Activated T-helper 2 cell treated with anti-CD3 and anti-CD28 coated beads, Interferon-gamma antibody, Interleukin-2, Interleukin-4, amounts not matched to agents 10 μg/mL and 5 μg/mL and 100 μg/mL, durations not matched to agents 14 hours and 24 hours and 36 hours (primary cell): ENCODE measurements at places on chromosomes 7 and 10.
A peak's percentile ranks its signal among the peaks of the same experiment; 100 is the strongest.

- no peaks in the 10 kb centered on the region for H3K4me1 ChIP-seq
- H3K27ac ChIP-seq, result no peak overlapping the region
- no peaks in the 10 kb centered on the region for H3K36me3 ChIP-seq
- no peaks in the 10 kb centered on the region for H3K27me3 ChIP-seq
- no peak for DNase-seq
Measured at GRCh38 chr10:102951316-102951715, 33.2 kb downstream of the CNNM2 start.

GRCh38 chr7:25361863-25362262, 133.6 kb upstream of the NPVF start:
- H3K4me3 ChIP-seq, result no peak overlapping the region
- DNase-seq, result no peak
- H3K27me3 ChIP-seq, result peaks cover 3% of the 10 kb centered on the region
- H3K4me1 ChIP-seq, result no peaks in the 10 kb centered on the region
- no peak overlapping the region for H3K27ac ChIP-seq

GRCh38 chr10:124644236-124644635, 99.9 kb downstream of the FAM53B start:
- peaks cover 7% of the 10 kb centered on the region for H3K36me3 ChIP-seq
- H3K4me1 ChIP-seq, result peaks cover 49% of the 10 kb centered on the region
- H3K27me3 ChIP-seq, result no peaks in the 10 kb centered on the region
- no peak for DNase-seq
- H3K27ac ChIP-seq, result no peak overlapping the region

DNA sequence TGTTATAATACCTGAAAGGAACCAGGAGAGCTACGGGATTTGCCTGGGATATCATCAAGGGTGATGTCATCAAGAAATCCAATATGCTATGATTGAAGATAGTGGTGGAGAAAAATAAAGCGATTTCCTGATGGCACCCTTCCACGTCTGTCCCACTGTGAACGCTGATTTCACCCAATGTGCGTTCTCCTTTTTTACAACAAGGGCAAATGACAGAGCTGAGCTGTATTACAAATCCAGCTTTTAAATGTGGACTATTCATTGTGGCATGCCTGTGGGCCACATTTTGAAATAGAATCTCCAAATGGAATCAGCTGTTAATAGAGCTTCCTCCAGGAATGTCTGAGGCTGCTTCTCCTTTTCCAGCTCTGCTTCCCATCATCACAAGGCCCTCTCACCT, 23.3 kb downstream of the SLC13A4 start:
- no peaks in the 10 kb centered on the region for H3K36me3 ChIP-seq
- no peak for DNase-seq
- no peak overlapping the region for H3K27ac ChIP-seq
- no peaks in the 10 kb centered on the region for H3K4me1 ChIP-seq
- no peak overlapping the region for H3K4me3 ChIP-seq
- H3K27me3 ChIP-seq, result no peaks in the 10 kb centered on the region

GRCh38 chr7:89772276-89772675, 382.0 kb upstream of the STEAP1 start:
- H3K27ac ChIP-seq, result no peak overlapping the region
- H3K4me3 ChIP-seq, result no peak overlapping the region
- H3K27me3 ChIP-seq, result no peaks in the 10 kb centered on the region
- DNase-seq, result no peak
- no peaks in the 10 kb centered on the region for H3K4me1 ChIP-seq

- H3K36me3 ChIP-seq, result no peaks in the 10 kb centered on the region
- DNase-seq, result no peak
- H3K27me3 ChIP-seq, result peaks cover 50% of the 10 kb centered on the region
- H3K27ac ChIP-seq, result no peak overlapping the region
- H3K4me1 ChIP-seq, result peaks cover 7% of the 10 kb centered on the region
- H3K4me3 ChIP-seq, result no peak overlapping the region
Measured at GRCh38 chr7:96832092-96832662, 122.5 kb upstream of the SEM1 start.

DNA sequence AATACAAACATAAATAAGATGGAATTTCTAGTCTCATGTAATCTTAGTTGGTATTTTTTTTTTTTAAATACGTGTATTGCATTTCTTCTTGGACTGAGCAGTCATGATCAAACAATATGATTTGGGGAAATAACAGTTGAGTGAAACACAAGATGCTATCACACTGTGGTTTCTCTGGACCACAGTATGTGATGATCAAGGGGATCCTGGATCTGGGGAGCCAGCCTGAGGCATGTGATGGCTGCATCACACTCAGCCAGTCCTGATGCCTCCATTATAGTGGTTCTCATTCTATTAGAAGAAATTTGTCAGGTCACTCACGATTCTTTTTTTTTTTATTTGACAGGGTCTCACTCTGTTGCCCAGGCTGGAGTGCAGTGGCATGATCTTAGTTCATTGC, 495.9 kb upstream of the POT1 start:
- H3K27ac ChIP-seq, result no peak overlapping the region
- H3K36me3 ChIP-seq, result no peaks in the 10 kb centered on the region
- H3K4me1 ChIP-seq, result peaks cover 3% of the 10 kb centered on the region
- H3K4me3 ChIP-seq, result no peak overlapping the region
- H3K27me3 ChIP-seq, result no peaks in the 10 kb centered on the region

- peaks cover 9% of the 10 kb centered on the region for H3K27me3 ChIP-seq
- H3K4me3 ChIP-seq, result no peak overlapping the region
- H3K4me1 ChIP-seq, result no peaks in the 10 kb centered on the region
- DNase-seq, result no peak
Measured at GRCh38 chr7:1586126-1586826, 16.4 kb upstream of the PSMG3 start.

DNA sequence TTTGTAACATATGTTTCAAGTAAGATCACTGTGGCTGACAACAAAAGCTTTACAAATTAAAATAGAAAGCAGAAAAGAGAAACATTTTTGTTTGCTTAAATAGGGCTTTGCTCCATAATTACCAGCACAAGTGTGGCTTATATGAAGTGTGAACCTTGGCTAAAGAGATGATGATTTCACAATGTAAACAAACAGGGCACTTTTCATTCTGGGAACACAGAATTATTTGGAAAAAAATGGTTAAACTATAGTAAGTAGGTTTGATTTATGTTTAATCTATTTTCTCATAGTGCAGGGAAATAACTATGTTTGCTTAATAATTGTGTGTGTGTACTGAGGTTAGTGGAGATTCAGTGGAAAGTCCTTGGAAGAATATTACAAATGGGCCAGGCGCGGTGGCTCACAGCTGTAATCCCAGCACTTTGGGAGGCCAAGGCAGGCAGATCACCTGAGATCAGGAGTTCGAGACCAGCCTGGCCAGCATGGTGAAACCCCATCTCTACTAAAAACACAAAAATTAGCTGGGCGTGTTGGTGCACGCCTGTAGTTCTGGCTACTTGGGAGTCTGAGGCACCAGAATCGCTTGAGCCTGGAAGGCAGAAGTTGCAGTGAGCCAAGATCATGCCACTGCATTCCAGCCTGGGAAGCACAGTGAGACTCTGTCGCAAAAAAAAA, 19.1 kb upstream of the OTUD1 start:
- no peak overlapping the region for H3K27ac ChIP-seq
- no peak for DNase-seq
- no peaks in the 10 kb centered on the region for H3K27me3 ChIP-seq

- H3K4me3 ChIP-seq, result no peak overlapping the region
- no peaks in the 10 kb centered on the region for H3K36me3 ChIP-seq
- no peaks in the 10 kb centered on the region for H3K27me3 ChIP-seq
- H3K4me1 ChIP-seq, result no peaks in the 10 kb centered on the region
- DNase-seq, result no peak
Measured at GRCh38 chr10:56662765-56663447, 301.8 kb upstream of the ZWINT start.

DNA sequence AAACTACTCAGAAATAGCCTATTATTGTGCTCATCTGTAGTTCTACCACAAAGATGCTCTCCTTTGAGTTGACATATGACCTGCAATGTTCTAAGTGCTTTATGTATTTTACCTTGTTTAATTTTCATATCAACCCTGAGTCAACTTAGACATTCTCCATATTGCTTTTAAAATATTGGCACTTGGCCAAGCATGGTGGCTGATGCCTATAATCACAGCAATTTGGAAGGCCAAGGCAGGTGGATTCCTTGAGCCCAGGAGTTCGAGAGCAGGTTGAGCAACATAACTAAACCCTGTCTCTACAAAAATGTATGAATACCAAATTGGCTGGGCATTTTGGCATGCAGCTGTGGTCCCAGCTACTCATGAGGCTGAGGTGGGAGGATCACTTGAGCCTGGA, 50.6 kb downstream of the PRKG1 start:
- H3K4me1 ChIP-seq, result no peaks in the 10 kb centered on the region
- no peak overlapping the region for H3K4me3 ChIP-seq
- no peak overlapping the region for H3K27ac ChIP-seq
- no peaks in the 10 kb centered on the region for H3K27me3 ChIP-seq
- no peaks in the 10 kb centered on the region for H3K36me3 ChIP-seq

- peak overlapping the region; percentile 18 for H3K4me3 ChIP-seq
- DNase-seq, result no peak
- peaks cover 5% of the 10 kb centered on the region for H3K36me3 ChIP-seq
- peak overlapping the region; percentile 82 for H3K27ac ChIP-seq
Measured at GRCh38 chr10:91034494-91035159, 113.7 kb upstream of the ANKRD1 start.

DNA sequence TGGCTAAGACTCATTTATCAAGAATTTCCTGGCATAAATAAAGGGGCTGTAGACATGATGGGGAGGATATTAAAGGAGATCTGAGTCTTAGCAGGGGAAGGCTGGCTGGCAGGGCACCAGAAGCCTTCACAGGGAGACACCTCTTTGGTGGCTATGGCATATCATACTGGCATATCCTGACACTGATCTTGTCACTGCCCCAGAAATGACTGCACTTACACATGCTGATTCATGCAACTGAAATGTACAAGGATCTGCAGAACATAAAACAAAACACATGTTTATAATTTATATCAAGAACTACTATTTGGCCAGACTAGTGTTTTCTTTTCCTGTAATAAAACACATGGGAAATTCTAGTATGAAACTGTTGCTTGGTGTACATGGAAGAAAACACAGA, 5.5 kb upstream of the LIPN start:
- peaks cover 6% of the 10 kb centered on the region for H3K4me1 ChIP-seq
- no peak overlapping the region for H3K4me3 ChIP-seq
- peaks cover 43% of the 10 kb centered on the region for H3K27me3 ChIP-seq
- no peaks in the 10 kb centered on the region for H3K36me3 ChIP-seq

DNA sequence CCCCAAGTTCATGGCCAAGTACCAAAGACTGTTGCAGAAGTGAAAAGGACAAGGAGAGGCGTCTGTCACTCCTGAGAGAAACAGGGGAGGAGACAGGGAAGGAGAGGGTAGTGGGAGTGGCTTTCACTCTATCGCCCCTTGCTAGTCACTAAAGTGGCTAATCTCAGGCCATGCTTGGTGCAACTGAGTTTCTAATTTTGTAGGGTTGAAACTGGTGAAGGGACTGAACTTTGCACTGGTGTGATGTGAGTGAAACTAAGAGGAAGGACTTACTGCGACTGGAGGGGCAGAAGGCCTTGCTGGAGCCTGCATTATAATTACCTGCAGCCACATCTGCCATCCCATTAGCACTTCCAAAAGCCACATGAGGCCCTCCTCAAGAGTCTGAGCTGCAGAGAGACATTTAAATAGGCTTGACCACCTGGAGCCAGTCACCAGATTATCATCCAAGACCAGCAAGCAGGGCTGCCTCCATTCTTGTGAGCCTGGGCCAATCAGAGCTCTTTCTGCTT, 107.2 kb upstream of the EEPD1 start:
- peaks cover 1% of the 10 kb centered on the region for H3K27me3 ChIP-seq
- DNase-seq, result no peak
- no peaks in the 10 kb centered on the region for H3K36me3 ChIP-seq

GRCh38 chr7:148637094-148637493, 46.5 kb downstream of the C7orf33 start:
- H3K4me1 ChIP-seq, result peaks cover 13% of the 10 kb centered on the region
- no peak overlapping the region for H3K27ac ChIP-seq
- H3K36me3 ChIP-seq, result peaks cover 4% of the 10 kb centered on the region
- H3K27me3 ChIP-seq, result peaks cover 9% of the 10 kb centered on the region
- no peak overlapping the region for H3K4me3 ChIP-seq

DNA sequence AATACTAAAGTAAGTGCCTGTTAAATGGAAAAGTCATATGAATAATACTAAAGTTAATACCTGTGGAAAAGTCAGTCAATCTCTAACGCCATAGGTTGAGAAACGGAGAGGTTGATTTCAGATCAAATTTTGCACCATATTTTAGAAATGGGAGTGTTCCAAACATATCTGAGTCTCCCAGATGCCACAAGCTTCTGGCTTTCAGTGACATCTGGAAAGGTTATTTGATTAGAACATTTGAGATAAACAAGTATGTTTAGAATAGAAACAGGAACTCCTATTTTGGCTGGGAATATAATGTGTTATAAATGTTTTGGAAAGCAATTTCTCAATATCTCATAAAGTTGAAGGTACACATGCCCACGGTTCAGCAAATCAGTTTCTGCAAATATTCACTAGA, 5.8 kb downstream of the MACC1 start:
- no peak overlapping the region for H3K27ac ChIP-seq
- H3K27me3 ChIP-seq, result no peaks in the 10 kb centered on the region
- H3K36me3 ChIP-seq, result no peaks in the 10 kb centered on the region
- no peaks in the 10 kb centered on the region for H3K4me1 ChIP-seq
- no peak overlapping the region for H3K4me3 ChIP-seq

DNA sequence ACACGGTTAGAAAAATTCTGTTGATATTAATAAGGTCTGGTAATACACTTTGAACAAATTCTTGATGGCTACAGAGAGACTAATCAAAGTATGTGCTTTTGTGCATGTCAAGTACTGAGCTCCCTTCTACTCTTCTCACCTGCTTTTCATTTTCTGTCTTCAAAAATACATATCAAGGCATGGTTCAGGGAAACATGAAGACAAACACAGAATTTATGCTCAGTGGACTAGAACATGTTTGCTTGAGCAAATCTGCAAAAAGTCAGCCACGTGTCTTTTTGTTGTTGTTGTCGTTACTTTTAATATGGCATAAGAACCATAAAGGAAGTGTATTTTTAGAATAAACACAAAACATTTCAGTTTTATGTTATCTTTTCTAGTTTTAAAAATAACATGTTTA, 21.9 kb downstream of the CDK13 start:
- DNase-seq, result no peak
- H3K4me1 ChIP-seq, result peaks cover 11% of the 10 kb centered on the region
- H3K36me3 ChIP-seq, result peaks cover 11% of the 10 kb centered on the region
- H3K27ac ChIP-seq, result no peak overlapping the region
- no peak overlapping the region for H3K4me3 ChIP-seq

DNA sequence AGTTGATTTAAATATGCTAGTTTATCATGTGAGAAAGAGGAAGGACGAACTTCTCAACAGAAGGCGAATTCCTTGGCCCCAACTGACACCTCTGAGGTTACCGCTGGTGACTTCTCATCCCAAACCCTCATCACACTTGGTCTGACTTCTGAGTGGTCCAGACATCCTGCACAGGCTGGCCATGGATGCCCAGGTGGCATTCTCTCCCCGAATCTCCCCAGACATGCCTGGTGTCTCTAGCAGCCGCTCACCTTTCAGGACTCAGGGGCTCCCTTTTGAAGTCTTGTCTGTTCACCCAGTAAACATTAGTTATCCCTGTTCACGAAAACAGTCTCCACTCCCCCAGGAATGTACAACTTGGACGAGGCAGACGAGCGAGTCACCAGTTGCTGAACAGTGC, 157.7 kb downstream of the ADARB2 start:
- H3K4me1 ChIP-seq, result no peaks in the 10 kb centered on the region
- no peak overlapping the region for H3K4me3 ChIP-seq
- no peak overlapping the region for H3K27ac ChIP-seq
- no peaks in the 10 kb centered on the region for H3K27me3 ChIP-seq
- DNase-seq, result no peak
